Astrocyte of the spinal cord (primary cell): ENCODE measurements at places on chromosomes 3 and 15.

- peak; percentile 87 for DNase-seq
These were observed 10.3 kb downstream of the PDZRN3 start for GRCh38 chr3:73614419-73614818.

DNA sequence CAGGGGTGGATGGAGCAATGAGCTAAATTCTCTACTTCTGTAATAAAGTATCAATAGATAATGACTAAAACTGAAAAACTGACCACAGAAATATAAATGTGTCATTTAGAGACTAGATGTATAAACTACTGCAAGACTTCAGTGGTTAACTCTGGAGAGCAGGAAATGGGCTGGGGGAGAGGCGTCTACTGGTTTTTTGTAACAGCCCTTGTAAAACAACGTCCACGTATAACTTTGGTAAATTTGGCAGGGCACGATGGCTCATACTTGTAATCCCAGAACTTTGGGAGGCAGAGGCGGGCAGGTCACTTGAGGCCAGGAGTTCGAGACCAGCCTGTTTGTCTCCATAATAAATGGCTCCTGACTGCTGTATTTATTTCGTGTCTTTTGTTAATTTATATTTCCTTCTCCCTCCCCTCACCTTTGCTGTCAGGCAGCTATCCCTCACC is 12.5 kb downstream of the RAB27A start:
- peak; percentile 31 for DNase-seq

DNA sequence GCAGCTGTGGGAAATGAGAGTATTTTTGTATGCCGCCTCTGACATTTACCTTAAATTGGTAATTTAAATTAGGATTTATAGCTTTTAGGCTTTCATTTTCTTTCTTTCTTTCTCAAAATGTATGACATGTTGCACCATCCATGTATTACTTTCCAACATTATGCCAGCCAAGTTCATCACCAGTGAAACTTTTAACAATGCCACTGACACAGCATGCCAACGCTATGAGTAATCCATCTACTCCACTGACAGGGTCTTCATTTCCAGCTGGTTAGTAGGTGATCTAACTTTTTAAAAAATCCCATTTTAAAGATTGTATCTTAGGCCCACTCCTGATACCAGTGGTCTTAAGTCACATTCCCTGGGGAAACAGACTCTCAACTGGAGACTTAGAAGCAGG is 21.8 kb upstream of the CLDN16 start:
- DNase-seq = no peak

GRCh38 chr3:113249111-113249510 is 37.8 kb downstream of the BOC start:
- peak; percentile 83 for DNase-seq

- DNase-seq = peak; percentile 78
These were observed 611.3 kb downstream of the EDEM1 start for GRCh38 chr3:5798809-5799208.

GRCh38 chr3:31486865-31487533 is 45.7 kb upstream of the STT3B start:
- no peak for DNase-seq

DNA sequence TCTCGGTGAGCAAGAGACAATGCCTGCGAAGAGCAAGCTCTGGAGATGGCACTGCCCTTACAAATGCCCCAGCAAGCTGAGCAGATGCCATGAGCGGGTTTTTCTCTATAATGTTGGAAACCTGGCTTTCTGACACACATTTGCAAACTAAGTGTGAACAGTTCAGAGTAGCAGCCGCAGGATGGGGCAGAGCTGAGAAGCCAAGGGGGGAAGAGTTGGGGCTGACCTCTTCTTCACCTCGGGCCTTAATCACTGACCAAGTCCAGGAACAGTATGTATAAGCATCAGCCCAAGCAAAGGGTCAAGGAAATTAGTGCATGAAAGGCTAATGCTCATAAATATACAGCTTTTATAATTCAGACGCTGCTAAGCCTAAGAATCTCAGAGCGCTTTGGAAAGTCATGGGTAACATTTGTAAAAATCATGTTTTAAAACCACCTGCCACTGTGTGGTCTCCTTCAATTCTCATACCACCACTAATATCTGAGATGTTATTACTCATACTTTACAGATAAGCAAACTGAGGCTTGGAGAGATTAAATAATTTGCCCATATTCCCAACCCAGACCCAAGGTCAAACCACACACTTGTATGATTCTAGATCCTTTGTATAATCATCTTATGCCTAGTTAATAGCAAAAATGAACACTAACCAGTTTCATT is 603.4 kb downstream of the FOXP1 start:
- no peak for DNase-seq

DNA sequence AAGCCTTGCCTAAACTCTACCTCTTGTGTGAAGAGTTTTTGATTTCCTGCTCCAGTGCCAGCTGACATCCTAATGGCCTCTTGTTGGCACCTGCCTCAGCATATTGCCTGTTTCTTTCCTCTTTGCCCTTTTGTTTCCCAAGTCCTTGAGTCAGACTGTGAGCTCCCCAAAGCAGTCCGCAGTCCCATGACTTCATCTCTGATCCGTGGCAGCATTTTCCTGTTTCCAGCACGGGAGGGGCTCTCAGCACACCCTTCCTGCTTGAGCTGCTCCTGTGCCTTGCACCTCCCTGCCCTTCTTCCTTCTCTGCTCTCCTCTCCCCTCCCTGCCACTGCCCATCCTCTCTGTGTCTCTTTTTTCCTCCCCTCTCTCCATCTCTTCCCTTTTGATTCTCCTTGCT is 179.6 kb downstream of the EPHB1 start:
- no peak for DNase-seq

DNA sequence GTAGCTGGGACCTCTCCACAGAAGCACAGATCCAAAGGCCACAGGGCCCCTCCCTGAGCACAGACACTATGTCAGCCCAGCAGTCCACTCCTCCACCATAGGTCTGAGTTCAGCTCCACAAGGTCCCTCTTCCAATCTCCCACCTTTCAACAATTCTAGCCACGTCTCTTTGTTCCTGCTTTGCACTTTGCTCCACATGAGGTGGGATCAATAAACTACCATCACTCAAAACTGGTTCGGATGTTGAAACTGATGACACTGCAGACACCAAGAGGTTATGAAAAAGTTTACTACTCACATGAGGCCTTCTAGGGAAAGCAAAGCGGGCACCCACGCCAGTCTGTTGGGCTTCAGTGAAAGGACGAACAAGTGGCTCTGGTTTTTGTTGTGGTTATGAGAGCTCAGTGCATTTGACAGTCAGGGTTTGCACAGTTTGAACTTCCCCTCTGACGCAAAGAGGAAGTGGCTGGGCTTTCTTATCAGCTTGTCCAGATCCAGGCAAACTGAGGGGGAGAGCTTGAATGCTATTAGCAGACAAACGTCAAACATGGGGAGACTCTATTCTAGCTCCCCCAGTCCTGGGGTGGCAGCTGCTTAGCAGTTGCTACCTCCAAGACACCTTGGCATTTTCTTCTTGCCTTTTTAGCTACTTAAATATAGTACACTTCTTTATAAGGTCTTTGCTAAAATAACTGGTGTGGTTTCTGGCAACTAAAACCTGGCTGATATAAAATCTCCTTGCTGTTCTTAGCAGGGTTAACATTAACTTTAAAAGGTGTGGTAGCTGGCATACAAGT is 37.8 kb downstream of the ZNF445 start:
- DNase-seq = peak; percentile 60

GRCh38 chr3:27324686-27325085 is 44.5 kb downstream of the NEK10 start:
- no peak for DNase-seq

- DNase-seq = no peak
These were observed 46.3 kb upstream of the VPS8 start for GRCh38 chr3:184765730-184766074.

GRCh38 chr3:138188013-138188730 is 1.1 kb downstream of the ARMC8 start:
- peak; percentile 67 for DNase-seq

DNA sequence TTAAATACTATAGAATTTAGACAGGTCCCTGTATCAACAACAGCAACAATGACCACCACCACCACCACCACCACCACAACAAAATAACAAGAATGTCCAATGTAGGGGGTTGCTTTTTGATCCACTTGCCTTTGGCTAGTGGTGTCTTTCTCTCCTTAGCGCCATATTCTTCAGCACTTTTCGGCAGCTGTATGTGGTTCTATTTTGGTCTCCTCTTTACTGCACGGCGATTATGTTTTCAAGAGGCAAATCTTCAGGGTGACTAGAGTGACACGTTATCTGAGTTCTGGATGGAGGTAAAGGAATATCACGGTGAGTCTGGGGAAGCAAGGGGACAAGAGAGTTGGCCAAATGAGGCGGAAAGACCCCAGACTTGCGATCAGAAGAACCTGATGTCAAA is 56.1 kb downstream of the ST6GAL1 start:
- DNase-seq = no peak

DNA sequence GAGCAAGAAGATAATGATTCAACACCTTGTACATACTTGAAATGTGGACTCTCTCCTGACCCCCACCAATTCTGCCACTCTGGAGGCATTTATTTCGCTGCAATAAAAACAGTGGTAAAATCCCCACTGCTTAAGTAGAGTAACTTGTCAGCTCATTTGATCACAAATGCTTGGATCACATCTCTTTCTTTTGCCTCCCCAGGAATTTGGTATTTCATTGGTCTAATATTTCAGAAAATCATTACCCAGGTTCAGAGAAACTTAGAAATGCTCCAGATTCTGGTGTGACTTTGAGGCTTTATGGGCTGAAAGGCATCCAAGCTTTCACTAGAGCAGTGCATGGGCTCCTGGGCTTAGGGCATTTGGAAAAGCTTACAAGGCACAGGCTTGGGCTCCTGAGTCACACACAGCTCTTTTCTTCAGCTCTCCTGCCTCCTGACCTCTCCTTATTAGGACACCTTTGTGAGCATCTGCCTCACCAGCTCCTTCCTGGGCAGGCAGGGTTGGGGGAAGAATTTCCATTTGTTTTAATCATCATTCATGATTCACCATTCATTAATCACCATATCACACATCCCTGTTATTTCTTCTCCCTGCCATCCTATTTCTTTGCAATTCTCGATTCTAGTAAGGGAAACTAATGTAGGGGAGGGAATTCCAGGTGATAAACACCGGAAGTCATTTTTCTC is 22.5 kb downstream of the CDCP1 start:
- peak; percentile 88 for DNase-seq

DNA sequence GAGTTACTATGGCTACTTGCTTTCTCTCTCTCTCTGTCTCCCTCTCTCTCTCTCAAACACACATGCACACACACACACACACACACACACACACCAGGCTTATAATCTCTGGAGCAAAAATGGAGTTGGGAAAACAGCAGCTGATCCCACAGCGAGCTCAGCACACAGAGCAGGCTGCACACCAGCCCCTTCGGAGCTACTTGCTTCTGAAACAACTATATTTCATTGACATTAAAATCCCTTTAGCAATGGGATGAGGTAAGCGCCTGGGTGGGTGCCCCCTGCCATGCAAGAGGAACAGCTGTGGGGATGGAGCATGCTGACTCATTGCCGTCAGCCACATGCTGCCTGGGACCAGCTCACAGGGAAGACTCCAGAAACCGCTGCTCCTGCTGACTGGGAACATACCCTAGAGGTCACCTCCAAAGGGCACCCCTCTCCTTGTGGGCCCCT is 45.7 kb downstream of the B3GNT5 start:
- DNase-seq = peak; percentile 98

- no peak for DNase-seq
These were observed 69.4 kb downstream of the MEF2A start for GRCh38 chr15:99635145-99635544.

DNA sequence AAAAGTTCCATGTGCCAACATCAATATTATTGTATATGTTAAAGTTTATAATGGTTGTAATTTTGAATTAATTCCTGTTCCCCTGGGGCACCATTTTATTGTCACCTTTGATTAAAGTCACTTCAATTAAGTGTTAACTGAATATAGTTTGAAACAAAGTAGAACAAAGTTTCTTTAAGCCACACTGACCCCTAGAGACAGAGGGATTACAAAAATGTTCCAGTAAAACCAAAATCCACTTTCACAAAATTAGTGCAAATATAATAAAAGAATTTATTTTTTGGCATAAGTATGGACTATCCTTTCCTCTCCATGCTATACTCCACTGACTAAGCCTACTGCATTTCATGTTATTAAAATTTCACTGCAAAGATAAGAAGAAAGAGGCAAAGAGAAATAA is 123.9 kb downstream of the ZMAT3 start:
- DNase-seq = peak; percentile 3

DNA sequence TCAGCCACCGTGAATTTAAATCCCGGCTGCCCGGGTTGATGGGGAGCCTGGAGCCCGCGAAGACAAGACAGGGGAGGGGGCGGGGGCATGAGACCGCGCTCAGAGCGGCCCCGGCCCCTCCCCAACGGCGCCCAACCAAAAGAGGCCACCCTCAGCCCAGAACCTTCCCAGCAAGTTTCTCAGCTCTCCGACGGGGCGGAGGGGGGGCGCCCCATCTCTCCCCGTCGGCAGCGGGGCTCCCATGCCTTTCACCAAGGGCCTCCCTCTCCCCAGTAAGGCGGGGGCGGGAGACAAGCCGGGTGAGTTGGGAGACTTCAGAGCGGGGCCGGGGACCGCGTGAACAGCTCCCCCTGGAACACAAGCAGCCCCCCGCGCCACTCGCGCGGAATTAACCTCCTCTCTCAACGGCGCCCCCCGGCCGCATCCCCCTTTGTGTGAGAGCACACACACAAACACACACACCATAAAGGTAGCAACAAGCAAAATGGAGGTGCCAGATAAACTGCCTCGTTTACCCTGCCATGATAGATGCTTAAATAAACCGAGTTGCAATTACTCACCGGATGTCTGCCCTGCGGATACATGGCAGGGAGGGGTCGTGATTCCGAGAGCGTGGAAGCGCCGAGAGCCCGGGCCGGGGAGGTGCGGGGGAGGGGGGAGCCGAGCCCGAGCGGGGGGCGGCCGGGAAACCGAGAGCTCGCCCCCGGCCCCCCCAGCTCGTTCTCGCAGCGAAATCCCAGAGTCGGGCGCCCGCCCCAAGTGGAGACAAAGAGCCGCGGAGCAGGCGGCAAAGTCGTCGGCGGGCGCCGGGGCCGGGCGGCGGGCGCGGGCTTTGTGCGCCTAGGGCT is 1.3 kb downstream of the TLE3 start:
- DNase-seq = peak; percentile 58

GRCh38 chr3:71705681-71706080 is 19.5 kb downstream of the EIF4E3 start:
- DNase-seq = no peak

DNA sequence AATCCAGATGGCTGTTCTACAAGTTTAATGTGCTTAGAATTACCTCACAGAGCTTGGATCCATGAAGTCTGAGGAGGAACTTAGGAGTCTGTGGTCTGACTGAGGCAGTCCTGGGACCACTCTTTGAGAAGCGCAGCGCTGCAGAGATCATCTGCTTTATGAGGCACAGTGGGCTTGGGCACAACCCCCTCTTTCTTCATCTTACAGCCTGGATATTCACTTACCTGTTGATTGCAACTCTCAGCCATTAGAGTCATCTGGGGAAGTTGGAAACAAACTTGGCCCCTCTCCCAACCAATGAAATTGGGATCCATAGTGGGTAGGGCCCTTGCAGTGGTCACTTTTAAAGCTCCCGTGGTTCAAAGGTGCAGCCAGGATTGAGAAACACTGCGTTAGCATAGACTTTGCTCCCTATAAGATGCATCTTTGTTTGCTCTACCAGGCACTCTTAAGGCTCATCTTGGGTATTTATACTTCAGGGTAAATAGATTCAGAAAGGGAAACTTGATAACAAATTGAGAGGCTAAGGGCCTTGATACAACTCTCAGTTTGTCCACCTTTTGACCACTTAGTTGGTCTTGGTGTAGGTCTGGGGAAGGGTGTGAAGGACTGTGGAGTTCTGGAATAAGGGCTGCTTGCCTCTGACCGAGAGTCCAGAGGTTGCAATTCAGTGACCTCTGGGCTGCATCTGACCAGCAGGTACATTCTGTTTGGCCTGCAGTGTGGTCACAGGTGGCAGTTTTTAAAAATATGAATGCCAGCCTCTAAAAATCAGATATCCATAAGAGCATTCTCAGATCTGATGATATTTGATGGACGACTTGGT is 22.8 kb downstream of the FEM1B start:
- DNase-seq = no peak
